ENCODE measurements at places on chromosomes 11 and 22.
A peak's percentile ranks its signal among the peaks of the same experiment; 100 is the strongest.

GRCh38 chr11:27213232-27213660 lies 149.8 kb downstream of the CCDC34 start:
- no peak for DNase-seq

GRCh38 chr22:39255449-39256185 lies 10.8 kb upstream of the PDGFB start:
- no peak for DNase-seq

GRCh38 chr11:66116576-66117361 lies 46.7 kb downstream of the PACS1 start:
- no peak for DNase-seq

DNA sequence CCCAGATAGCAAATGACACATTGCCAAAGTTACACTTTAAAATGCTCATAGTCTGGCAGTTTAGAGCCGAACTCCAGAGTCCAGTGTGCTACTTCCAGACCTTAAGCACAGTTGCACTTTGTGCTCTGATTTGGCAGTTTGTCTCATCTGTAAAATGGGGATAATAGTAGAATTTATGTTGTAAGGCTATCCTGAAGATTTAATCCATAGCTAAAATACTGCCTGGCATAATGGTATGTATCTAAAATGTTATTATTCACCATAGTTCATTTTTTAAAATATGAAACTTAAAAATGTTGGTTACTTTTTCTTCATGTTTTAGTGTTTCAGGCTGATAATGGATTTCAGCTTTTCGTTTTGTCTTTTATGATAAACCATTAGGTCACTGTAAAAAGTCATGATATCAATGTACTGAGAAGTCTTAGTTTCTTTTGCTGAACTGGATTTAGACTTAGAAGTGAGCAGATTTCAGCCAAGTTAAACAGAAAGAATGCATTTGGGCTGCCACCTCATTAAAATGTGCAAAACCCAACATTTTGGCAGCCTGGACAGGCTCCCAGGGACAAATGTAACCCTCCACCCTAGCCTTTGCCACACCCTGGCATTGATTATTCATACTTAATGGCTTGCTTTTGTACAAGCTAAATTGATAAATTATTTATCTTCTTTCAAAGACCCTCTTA lies 933 bp downstream of the OLFML1 start:
- no peak for DNase-seq

DNA sequence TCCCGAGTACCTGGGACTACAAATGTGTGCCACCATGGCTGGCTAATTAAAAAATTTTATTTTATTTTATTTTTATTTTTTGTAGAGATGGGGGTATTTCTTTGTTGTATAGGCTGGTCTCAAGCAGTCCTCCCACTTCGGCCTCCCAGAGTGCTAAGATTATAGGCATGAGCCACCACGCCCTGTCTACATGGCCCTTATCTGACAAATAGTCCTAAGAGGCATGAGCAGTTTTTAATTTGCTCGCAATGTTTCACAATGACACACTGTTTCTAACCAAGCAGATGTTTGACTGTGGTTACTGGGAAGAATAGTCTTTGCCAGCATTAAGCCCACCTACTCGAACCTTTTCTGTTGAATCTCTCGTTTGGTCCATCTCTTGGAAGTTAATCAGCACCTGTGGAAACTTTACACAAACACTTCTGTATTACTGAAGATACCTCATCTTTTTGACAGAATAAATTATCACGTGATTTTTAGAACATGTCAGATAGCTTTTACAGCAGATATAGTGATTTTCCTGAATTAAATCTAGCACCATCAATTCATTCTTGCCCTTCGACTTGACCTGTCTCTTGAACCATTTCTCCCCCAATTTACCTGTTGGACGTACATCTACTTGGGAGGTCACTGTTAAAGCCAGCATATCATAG lies 71.4 kb downstream of the MTMR3 start:
- DNase-seq = no peak

- DNase-seq = no peak
These were observed 13.7 kb downstream of the SULT4A1 start for GRCh38 chr22:43848366-43849171.

DNA sequence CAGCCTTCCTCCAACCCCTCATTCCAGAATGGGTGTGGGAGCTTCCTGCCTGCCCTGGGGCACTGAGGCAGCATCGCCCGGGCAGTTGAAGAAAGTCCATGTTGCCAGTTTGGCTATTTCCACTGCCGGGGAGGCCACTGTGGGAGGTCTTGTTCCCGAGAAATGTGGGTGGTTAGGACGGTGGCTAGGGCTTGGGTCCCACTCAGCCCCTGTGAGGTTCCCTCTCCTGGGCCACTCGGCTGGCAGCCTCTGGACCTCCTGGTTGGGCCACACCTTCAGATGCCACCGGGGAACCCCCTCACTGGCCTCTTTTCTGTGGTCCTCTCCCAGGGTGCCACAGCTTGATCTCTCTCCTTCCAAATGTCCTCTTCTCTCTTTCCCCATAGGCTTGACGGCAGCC lies 5.1 kb upstream of the PPP6R3 start:
- DNase-seq = no peak

GRCh38 chr11:110366291-110366690 lies 63.5 kb upstream of the FDX1 start:
- DNase-seq = no peak

GRCh38 chr11:65147352-65148075 lies 13.2 kb upstream of the SYVN1 start:
- DNase-seq = no peak

GRCh38 chr11:29282088-29282487 lies 734.7 kb downstream of the KCNA4 start:
- DNase-seq = no peak

- no peak for DNase-seq
These were observed 955.2 kb downstream of the JRKL start for GRCh38 chr11:97345032-97345431.

- DNase-seq = no peak
These were observed 45.3 kb downstream of the C22orf31 start for GRCh38 chr22:29016067-29016938.

- no peak for DNase-seq
These were observed 1120.7 kb downstream of the LRRC4C start for GRCh38 chr11:40338739-40339138.

GRCh38 chr11:111549196-111549868 lies 8.8 kb downstream of the LAYN start:
- DNase-seq = no peak

DNA sequence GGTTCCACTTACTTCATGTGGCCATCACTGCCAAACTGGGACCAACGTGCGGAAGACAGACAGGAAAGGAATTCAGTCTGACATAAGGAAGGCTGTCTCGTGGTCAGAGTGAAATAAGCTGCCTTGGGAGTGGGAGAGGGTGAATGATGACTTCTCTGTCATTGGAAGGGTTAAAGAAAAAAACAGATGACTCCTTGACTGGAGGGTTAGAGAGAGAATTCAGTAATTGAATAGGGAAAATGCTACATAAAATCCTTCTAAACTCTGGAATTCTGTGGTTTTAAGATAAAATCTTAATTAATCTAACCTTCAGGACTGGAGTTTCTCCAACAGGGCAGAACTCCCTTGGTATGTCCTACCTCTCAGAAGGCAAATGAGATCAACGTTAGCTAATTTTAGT lies 33.8 kb downstream of the RAB30 start:
- DNase-seq = no peak

DNA sequence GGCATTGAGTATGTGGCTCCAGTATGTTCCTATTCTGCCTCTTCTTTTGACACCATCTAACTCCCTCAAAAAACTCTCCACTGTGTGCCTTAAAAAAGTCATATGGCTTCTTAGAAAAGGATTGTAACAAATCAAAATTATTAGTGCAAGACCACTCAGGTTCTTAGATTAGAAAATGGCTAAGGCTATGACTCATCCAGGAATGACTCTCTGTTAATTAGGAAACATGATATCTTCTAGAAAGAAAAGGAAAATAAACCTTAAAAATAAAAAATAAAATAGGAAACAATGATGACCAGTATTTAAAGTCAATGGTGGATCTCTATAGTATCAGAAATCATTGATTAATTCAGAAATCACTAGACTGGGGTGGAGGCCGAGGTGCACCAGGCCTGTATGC lies 21.7 kb downstream of the SLC25A17 start:
- DNase-seq = no peak

DNA sequence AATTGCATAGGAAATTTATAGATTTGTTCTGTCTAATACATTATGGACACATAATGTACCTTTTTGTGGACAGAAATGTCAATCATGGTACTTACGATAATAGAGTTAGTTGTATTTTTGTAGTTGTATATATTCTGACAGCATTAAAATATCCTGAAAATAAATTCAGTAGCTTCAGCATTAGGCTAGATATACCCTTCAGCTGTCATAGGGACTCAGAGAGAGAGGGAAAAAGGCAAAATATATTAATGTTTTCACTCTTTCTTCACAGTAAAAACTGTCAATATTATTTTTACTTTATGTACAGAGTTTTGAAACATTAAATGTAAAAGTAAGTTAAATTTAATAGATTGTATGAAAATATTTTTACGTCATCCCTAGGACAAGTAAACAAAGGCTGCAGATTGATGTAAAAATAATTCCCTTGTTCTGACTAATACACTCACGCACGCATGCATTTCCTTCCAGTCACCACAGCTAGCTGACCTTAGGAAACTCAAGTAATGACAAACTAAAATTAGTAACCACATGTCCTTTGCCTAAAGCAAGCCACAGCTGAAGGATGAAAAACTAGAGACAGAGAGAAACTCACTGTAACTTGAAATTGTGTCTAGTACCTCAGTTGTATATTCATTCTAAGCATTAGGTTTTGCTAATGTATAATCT lies 104.7 kb upstream of the CARD18 start:
- DNase-seq = no peak

DNA sequence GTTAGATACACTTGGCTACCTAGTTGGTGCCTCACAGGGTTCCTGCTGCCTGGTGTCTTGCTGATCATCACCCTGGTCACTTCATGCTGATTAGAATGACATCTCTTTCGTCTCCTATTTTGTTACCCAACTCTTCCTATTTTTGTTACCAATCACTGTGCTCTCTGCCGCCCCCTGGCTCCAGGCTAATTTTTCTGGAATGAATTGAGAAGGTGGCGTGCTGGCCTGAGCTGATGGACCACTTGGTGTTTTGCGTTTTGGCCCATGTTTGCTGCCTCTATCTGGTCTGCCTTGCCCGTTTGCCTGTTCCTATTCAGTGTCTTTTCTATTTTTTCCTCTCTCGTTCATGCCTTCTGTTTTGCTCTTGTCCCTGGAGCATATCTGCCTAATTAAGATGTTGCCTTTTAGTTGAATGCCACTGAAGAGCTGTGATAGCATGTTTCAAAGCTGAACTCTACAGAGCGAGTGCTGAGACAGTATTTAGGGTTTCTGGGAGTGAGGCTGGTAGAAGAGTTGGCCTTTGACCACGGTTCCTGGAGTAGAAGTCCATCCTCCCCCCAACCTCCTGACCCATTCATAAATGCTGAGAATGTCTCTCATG lies 5.9 kb upstream of the ATF4 start:
- DNase-seq = peak; percentile 48

DNA sequence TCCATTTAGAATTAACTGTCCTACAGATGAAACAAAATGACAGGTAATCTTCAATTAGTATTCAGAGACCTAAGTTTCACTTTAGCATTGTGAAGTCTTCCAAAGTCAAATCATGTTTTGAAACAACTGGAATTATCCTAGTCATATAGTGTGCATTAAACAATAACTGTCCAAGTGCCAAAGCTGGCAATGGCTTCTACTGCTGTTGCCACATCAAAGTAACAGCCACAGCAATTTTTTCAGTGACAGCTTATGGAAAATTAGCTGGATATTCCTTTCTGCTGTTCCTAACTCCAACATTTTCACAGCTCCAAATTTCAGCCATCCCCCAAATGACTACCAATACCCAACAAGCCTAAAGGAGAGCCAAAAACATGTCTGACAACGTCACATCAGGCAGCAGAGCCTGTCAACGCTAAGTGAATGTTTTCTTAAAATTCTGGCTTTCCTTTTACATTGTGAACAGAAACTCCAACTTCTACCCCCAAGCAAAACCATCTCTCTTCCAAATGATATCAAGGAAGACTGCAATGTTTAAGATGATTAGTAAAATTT lies 45.3 kb upstream of the CCDC34 start:
- DNase-seq = no peak

- no peak for DNase-seq
These were observed 94.9 kb downstream of the SLC17A6 start for GRCh38 chr11:22433094-22433455.

- no peak for DNase-seq
These were observed 9.1 kb upstream of the CCDC179 start for GRCh38 chr11:22869325-22869724.

- no peak for DNase-seq
These were observed 119.2 kb downstream of the SPON1 start for GRCh38 chr11:14081581-14082231.

- DNase-seq = no peak
These were observed 354 bp downstream of the POLR2L start for GRCh38 chr11:841981-842369.

- no peak for DNase-seq
These were observed 60.2 kb downstream of the CASP12 start for GRCh38 chr11:104837969-104838639.

- no peak for DNase-seq
These were observed 26.1 kb upstream of the CARD16 start for GRCh38 chr11:105071089-105071732.

- DNase-seq = no peak
These were observed 137.5 kb upstream of the TRPC6 start for GRCh38 chr11:101721270-101721669.

DNA sequence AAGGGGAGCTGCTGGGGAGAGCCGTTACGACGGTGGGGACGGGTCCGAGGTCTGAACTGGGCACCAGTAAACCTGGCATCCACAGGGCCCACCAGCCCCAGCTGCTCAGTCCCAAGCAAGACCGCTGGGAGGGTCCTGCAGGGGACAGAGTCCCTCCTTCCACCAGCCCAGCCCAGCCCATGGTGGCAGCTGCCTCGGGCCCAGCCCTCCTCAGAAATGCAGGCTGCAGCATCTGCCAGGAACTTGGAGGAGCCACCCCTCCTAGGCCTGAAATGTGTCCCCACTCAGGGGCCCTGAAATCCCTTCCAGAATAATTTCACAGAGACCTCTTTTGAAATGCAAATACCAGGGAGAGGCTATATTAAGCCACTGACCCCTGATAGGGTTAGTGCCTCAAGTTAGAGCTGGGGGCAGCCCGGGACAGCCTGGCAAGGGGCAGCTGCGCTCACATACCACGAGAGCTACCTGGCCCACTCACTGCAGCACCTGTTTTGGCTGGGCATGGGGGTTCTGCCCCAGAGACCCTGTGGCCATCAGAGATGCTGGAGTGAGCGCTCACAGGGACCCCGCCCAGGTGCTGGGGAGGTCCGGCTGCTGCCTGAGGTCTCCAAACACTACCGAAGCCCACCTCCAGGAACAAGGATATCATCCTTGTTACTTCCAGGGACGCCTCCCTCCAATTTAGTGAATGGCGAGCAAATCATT lies 53.1 kb downstream of the CELSR1 start:
- no peak for DNase-seq

GRCh38 chr11:76443268-76443980 lies 1.4 kb upstream of the EMSY start:
- no peak for DNase-seq

Data from stimulated activated CD4-positive, alpha-beta T cell treated with anti-CD3 and anti-CD28 coated beads, Interleukin-1b, Interleukin-23, amount 100 ng/mL, for 1 hour (primary cell).